ENCODE measurements at places on chromosomes 2 and 18. TPM values are rescaled to one million over a fixed set of nuclear protein-coding genes. Genes with fewer than 3 reads are reported as not detected.

GRCh38 chr2:235661167-235661937, 167.5 kb downstream of the AGAP1 start:
- no peak for DNase-seq

The CRYBA2 gene
- 6.4 TPM for total RNA-seq

The PSMD14 gene
- 151 TPM for total RNA-seq

The TNFRSF11A gene
- total RNA-seq, result 26.5 TPM

GRCh38 chr2:220509966-220510365, 882.5 kb downstream of the SLC4A3 start:
- peak; percentile 13 for DNase-seq

The FKBP7 gene
- 4.2 TPM for total RNA-seq

GRCh38 chr18:60232541-60232940, 140.0 kb downstream of the MC4R start:
- DNase-seq, result peak; percentile 89

DNA sequence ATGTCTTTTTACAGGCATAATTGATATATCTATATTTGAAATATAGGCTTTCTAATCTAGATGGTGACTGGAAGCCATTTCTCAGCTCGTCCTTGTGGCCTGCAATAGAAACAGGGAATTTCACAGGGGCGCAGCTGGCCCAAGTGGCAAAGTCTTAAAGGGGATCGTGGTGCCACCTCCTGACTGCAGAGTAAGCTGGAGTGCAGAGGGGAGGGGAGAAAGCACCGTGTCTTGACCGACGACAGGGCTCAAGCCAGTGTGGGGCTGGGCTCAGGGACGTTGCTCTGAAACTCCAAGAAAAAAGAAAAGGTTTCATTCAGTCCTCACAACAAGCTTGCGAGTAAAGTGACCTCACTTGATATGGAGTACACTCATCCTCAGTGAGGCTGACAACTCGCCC, 255.1 kb downstream of the DCDC2C start:
- DNase-seq, result no peak

The SLC23A3 gene
- 1.7 TPM for total RNA-seq

DNA sequence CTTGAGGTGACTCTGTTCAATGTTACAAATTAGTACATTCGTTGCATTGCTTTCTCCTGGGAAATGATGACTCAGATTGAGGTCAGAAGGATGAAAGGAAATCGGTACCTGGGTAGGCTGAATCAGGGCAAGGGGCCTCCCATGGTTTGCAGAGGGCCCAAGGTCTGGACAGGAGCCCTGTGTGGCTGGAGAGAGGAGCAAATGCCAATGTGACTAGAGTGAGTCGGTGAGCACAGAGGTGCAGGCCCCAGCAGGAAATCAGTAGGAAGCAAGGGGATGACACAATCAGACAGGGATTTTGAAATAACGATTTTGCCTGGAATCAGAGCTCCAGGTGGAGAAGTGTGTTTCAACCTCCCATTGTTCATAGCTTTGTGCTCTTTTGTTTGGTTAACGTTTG, 118.9 kb downstream of the CCDC102B start:
- peak; percentile 91 for DNase-seq

The LTBP1 gene
- 34.0 TPM for total RNA-seq

DNA sequence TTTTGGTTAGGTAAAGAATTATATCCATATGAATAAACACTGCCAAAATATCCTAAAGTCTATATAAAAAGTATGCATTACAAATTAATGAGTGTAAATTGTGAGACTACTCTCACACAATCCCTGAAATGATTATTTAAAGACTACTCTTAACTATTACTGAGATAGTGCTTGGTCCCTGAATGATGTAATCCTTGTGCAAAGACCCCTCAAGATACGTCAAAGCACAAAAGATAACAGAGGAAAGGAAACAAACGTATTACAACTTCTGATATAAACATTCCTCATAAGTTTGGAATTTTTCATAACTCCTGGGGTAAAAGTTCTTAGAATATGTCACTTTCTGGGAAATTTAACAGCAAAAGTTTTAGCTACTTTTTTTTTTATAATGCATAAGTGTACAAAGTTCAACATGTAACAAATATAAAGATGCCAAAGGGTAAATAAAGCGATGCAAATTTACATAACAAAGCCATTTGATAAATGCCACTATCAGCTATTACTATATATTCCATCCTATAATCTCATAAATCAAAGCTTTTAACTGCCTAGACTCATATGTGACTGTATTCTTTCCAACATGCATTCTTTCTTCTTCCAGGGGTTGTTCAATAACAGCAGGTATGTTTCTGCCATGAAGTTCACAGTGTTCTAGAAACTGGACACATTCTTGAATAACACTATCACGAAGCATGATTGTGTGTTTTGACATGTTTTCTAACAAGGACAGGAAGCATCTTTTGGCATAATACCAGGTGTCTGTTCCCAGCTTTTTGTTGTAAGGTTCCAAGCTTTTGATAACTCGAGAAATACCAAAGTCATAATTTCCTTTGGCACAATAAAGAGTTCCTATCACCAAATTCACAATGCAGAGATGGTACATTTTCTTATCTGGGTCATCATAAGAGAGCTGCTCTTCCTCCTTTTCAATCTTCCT, 158.0 kb downstream of the AGPS start:
- no peak for DNase-seq

The LRRC30 gene
- total RNA-seq, result not detected

The NCKAP1 gene
- 80.3 TPM for total RNA-seq

The GKN1 gene
- total RNA-seq, result not detected

The G6PC2 gene
- not detected for total RNA-seq

DNA sequence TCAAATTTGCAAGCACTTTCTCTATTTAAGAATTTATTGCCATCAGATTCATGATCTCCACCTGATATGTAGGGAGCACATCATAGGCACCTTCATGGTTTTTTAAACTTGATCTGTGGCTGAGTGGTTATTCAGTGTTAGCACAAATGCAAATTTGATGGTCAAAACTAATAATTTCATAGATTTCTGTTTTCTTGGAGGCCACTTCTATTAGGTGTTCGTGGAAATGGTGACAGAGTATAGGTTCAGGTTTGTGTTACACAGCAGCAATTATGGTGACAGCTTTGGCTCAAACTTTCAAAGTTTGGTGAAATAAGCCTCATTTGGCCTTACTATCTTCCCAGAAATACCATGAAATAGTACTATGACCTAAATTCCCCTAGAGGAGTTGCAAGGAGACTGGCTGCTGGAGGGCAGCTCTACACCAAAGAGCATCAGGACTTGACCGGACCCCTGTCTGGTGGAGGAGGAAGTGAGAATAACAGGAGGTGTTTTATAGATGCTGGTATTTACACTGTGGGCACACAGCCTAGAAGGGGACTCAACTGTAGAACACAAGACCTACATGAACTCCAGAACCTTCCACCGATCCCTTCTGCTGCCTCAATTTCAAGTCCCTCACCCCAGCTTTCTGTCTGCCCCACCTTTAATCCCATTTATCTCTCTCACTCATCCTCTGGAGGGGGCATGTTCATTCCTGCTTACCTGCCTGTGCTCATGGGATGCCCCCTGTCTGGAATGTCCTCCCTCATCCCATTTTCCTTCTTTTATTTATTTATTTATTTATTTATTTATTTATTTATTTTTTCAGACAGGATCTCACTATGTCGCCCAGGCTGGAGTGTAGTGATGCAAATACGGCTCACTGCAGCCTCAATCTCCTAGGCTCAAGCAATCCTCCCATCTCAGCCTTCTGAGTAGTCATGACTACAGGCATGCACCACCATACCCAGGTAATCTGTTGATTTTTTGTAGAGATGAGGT, 132.9 kb upstream of the SIX2 start:
- DNase-seq, result no peak

GRCh38 chr2:54638103-54638502, 85.4 kb upstream of the EML6 start:
- DNase-seq, result no peak

DNA sequence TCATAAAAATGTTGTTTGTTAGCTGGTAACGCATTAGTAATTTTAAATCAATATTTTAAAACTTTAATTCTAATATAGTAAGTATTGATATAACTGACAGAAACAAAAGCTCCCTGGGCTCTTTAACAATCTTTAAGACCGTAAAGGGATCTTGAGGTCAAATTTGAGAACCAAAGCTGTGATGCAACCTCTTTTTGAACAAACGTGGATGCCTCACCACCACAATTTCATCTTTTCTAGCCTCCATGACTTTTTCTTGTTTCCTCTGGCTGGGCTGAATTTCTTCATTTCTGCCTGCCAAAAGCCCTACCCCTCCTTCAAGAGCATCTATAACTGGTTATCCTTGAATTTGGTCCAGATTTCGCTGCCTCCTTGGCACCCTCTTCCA, 563 bp upstream of the POLE4 start:
- DNase-seq, result no peak

DNA sequence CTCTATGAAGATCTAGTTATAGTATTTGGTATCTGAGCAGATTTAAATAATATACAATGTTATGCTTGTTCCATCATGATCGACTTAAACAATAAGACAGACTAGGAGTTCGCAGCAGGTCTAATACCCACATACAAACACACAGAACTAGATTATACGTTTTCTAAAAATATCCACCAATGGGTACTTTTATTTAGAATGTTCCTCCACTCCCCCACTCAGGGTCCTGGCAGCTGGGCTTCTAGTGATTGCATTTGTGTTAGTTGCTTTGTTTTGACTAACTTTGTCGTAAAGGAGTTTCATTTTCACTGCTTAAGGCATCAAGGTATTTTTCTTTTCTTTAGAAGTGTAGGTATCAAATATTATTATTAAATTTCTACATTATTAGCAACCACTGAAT, 91.4 kb downstream of the RPRM start:
- no peak for DNase-seq

- DNase-seq, result no peak
These were observed 9.1 kb upstream of the UNC80 start for GRCh38 chr2:209762563-209762962.

All from PC-3 (cell line).